ENCODE measurements at places on chromosomes 3 and 15.

GRCh38 chr3:113638910-113639309 is 57.5 kb downstream of the USF3 start:
- no peak for DNase-seq

- no peak for DNase-seq
Observed at GRCh38 chr15:89058876-89059405, 29.3 kb upstream of the ABHD2 start.

DNA sequence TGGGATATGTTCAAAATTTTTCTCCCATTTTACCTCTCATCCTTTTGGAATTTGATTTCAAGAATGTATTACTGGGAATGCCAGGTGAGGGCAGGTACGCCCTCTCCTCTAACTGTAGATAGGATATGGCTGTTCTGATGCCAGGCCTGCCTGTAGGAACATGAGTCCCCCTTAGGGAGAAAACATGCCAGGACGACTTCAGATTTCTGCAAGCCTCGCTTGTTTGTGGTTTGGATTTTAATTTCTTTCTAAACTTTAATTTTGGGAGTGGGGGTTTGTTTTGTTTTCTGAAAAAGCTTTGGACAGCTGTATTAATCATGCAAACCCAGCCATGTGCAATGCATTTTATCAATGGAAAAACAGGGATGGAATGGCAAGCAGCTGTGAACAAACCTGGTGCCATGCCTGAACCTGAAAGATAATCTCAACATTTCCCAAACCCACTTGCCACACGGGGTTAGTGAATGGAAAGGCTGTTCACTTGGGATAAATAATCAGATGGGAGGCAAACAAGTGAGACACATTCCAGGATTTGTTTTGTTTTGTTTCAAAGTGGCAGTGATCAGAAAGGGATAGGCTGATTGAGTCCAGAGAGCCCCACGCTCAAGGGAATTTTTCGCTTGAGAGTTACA is 207.6 kb downstream of the GAP43 start:
- DNase-seq, result no peak

DNA sequence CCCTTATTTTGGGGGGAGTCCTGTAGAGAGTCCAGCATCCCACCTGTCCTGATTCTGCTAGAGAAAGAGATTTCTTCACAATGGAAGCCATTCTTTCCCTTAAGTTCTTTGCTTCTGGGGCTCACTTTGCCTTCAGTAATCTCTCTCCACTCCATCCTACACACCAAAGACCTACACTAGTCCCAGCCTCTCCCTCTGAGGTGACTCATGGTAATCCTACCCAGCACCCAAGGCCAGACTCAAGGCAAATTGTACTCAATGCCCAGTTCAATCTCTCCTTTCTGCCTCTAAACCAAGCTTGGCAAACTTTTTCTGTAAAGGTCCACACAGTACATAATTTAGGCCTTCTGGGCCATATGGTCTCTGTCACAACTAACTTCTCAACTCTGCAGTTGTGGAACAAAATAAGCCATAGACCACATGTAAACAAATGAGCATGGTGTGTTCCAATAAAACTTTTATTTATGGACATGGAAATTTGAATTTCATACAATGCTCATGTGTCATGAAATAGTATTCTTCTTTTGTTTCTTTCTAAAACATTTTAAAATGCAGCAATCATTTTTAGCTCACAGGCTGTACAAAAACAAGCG is 72.5 kb downstream of the MRPL46 start:
- no peak for DNase-seq

DNA sequence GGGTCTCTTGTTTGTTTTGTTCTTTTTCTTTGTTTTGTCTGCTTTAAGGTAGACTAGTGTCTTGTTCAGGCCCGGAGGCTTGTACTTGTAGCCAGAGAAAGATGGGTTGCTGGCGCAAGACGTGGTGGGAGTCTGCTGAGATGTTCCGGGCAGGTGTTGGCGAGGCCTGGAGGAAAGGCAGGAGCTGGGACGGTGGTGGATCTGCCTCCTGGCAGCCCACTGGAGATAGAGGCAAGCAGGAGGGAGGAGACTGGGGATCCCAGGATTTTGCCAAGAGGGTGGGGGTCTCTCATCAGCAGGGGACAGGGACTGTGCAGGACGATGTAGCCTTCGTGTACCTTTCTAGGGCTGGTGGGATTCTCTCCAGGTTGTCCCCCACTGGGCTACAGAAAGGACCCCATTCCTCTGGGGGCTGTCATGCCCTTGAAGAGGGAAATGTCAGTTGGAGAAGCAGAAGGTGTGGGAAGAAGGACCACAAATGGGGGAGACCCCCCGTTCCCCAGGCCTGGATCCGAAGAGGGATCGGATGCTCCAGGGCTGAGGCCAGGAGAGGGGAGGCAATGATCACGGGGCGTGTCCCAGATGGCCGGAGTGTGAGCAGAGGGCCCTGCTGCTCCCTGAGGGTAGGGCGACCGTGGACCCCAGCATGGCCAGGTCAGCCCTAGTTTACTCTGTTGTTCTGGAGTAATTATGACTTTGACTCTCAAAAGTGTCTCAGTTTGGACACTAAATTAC is 7.0 kb downstream of the CHAC1 start:
- no peak for DNase-seq

DNA sequence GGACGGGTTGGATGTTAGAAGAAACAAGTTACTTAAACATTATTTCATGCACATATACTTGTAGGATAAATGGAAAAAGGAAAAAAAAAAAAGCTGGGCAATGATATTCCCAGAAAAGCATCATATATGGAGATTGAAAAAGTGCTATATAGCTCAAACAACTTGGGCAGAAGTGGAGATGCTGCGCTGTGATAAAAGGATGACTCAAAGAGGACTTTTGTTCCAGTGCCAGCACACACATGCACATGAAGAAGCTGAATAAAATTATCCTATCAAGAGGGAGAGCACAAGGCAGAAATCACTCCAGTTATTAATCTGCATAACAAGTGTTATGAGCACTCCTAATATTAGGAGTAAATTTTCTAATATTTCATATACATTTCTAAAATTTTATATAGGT is 30.9 kb downstream of the FRMD4B start:
- no peak for DNase-seq

- DNase-seq, result no peak
Observed at GRCh38 chr15:85759376-85759775, 35.3 kb downstream of the KLHL25 start.

GRCh38 chr15:89409184-89410038 is 74.8 kb upstream of the POLG start:
- no peak for DNase-seq

Measured in choroid plexus epithelial cell (primary cell).